AG04450 (cell line): ENCODE measurements at places on chromosomes 3 and 15. TPM values are rescaled to one million over a fixed set of nuclear protein-coding genes. Genes with fewer than 3 reads are reported as not detected.

GRCh38 chr3:122146466-122146865 lies 37.0 kb upstream of the CASR start:
- no peak for DNase-seq

Gene RLBP1
- polyA plus RNA-seq: not detected in 2 replicates

Gene CCDC33
- polyA plus RNA-seq: not detected in 2 replicates

GRCh38 chr15:75836959-75837334 lies 6.3 kb upstream of the UBE2Q2 start:
- no peak for DNase-seq

- no peak for DNase-seq
These were observed 33.1 kb downstream of the IL1RAP start for GRCh38 chr3:190546881-190547510.

- no peak for DNase-seq
These were observed 1.3 kb downstream of the FAIM start for GRCh38 chr3:138609898-138610266.

GRCh38 chr3:112602217-112602838 lies 38.6 kb downstream of the CCDC80 start:
- DNase-seq: no peak

DNA sequence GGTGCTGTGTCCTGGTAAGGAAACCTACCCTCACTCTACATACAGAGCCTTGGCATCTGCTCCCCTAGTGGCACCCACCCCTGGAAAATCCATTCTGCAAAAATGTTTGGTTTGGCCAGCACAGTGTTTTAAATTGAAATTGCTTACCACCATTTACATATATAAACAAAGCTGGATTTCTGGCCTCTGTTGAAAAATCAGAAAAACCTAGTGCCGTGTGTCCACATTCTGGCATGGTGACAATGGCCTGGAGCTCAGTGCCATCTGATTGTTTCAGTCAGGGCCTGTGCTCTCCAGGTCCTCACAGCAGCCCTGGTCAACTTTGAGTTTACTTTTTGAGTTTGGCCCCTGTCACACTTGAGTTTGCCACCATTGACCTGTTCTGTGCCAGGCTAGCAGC lies 2.9 kb upstream of the IL17RC start:
- DNase-seq: no peak

GRCh38 chr3:86787091-86787490 lies 203.9 kb downstream of the VGLL3 start:
- DNase-seq: no peak

DNA sequence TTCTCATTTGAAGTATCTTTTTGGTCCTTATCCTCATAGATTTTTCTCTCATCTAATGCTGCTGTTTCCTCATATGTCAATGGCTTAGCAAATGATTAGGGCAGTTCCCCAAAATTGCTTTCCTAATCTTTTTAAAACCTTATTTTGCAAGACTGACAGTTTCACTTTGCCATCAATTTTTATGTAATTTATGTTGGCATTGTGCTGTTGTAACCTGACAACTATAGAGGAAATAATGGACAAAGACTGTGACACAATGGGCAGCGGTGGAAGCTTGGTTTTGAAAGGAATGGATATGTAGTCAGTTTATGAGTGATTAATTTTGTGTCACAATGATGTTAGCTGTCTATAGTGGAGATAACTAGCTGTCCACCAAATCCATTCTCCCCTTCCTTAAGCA lies 10.6 kb upstream of the SH3BP5 start:
- DNase-seq: no peak

Gene GREM1
- 2,326 and 2,858 TPM in 2 replicates for polyA plus RNA-seq

DNA sequence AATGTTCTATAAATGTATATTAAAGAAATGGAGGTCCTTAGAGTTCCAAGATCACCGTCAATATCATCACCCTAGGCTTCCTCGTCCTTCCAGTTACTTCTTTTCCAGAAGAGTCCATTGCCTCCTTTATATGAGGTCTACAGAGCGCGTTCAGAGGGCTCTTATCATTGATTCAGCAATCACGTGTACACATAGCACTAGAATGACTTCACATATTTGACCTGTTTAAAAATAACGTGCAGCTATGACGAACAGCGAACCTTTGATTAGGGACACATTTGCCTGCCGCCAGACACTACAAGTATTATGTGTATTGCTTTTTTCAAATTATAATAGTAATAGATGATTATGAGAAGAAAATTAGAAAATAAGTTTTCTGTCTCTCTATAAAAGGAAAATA lies 26.0 kb downstream of the IGF1R start:
- no peak for DNase-seq

DNA sequence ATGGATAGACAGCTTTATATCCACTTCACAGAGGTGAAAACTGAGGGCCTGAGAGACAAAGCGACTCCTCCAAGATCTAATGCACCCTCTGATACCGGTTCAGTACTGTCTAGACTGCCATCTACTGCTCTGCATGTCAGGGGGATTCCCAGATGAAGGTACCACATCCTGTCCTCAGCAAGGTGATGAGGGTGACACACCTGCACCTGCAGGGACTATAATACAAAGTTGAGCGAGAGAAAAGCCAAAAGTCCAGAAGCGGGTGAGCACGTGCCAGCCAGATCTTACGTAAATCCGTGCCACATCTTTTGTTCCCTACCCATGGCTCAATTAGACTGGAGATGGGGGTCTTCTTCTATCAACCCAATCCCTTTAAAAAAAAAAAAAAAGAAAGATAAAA lies 32.4 kb upstream of the HES1 start:
- DNase-seq: no peak

DNA sequence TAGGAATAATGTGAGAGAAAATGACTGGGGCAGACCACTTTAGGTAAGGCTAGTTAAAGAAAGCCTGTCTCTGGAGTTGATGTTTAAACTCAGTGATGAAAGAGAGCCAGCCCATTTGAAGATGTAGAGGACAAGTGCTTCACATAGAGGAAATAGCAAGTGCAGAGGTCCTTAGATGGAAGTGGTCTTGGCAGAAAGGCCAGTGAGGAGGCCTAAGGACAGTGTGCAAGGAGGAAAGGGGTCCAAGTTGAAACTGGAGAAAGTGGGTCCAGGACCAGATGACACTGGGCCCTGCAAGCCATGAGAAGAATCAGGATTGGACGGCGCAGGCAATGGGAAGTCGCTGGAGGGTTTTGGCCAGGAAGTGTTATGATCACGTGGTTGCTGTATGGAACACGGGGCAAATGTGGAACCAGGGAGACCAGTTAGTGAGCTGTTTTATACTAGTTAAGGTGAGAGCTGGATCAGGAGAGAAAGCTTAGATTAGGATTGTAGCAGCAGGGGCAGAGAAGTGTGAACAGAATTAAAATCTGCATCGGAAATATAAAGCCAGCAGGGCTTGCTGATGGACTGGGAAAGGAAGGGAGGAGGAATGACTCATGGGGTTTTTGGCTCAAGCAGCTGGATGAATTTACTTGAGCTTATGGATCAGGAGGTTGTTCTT lies 48.0 kb upstream of the SCAANT1 start:
- no peak for DNase-seq

- DNase-seq: no peak
These were observed 101.6 kb downstream of the RPL22L1 start for GRCh38 chr3:170768334-170768801.

GRCh38 chr3:12507591-12508281 lies 23.5 kb downstream of the TSEN2 start:
- peak; percentile 27 for DNase-seq

- DNase-seq: no peak
These were observed 18.2 kb upstream of the JMJD7 start for GRCh38 chr15:41809526-41810220.

DNA sequence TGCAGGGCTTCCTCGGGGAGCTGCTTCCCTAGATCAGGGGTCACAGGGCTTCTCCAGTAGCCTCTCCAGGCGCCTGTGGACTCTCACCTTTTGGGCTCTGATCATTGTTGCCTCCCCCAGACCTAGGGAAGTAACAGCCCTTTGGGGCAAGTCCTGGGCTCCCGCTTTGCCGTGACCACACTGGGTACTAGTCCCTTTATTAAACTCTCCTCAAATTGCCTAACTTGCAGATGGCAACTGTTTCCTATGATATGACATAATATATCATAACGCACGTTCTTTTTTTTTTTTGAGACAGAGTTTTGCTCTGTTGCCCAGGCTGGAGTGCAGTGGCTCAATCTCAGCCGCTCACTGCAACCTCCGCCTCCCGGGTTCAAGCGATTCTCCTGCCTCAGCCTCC lies 17.9 kb upstream of the NRROS start:
- no peak for DNase-seq

Gene TAGLN3
- polyA plus RNA-seq: 2.2 and 2.5 TPM in 2 replicates

Gene CYP8B1
- polyA plus RNA-seq: not detected in 2 replicates

DNA sequence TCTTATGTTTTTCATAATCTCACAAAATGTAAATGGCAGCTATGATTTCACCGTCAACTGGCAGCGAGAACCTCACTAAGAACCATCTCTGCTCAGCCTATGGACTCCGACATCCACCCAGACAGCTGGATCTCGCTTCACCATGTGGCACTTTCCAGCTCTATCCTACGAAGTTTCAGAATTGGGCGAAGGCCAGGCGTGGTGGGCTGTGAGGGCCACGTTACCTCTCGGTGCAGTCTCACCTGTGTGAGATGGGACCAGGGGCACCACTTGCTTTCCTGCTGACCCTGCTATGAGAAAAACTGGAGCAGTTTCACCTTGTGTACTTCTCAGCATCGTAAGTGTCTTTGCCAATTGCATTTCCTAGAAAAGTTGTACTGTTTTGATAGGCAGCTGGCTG lies 32.3 kb downstream of the CHDH start:
- DNase-seq: no peak

DNA sequence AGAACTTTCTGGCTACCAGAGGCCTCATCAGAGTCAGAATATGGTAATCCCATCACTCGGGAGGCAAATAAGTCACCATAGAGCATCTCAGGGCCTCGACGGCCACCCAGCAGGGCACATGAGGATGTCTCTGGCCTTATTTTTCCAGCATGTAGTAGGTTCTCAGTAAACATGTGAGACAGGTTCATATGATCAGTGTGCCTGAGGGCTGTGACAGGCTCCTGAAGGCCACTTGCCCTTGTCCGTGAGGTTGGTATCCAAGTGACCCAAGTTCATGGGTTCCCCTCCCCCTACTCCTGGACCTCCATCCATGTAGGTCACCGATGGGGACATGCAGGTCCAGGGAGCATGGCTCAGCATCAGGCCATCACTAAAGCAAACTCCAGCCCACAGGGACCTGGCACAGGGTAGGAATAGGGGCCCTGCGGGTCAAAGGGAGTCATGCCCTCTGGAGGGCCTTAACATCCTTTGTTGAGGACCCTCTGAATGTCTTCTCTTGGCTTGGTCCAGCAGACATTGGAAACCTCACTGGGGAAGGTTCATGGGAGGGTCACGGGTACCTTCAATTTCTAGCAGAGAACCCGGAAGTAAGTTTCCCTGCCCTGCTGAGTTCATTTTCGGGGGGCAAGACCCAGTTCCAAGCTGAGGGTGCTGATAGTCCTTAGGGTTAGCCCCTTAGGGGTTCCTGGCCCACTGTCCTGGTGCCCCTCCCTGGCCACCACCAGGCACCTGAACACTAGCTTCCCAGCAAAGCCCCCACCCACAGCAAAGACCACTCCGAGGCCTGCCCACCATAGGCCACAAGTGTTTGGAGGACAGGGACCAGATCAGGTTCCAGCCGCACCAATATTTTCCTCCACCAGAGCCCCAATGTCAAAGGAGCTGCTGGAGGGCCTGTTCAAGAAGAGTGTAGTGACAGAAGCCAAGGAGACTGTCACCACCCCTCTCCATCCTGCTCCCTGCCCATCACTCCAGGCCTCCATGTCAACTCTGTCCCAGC lies 61.1 kb downstream of the ZNF445 start:
- no peak for DNase-seq

Gene CYP1A1
- polyA plus RNA-seq: 0.04 TPM in 1 of 2 replicates, not detected in the other

Gene TOP2B
- 76.9 and 95.9 TPM in 2 replicates for polyA plus RNA-seq

GRCh38 chr3:65502526-65502925 lies 536.2 kb downstream of the MAGI1 start:
- no peak for DNase-seq

DNA sequence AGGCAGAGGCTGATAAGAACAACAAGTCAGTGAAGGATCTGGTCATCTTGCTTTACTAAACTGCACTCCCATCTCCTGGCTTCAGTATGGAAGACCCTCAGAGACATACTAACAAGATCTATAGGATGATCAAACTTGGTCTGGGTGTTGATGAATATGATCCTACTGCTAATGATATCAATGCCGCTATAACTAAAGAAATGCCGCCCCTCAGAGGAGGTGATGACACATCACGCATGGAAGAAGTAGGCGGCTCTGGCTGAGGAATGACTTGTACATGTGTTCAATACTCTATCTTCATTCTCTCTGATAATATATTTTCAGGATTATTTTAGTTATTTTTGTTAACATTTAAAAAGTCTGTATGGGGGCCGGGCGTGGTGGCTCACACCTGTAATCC lies 17.5 kb upstream of the EIF2B5 start:
- DNase-seq: no peak

Gene HIGD2B
- not detected in 2 replicates for polyA plus RNA-seq

- DNase-seq: no peak
These were observed 59.4 kb downstream of the MCTP2 start for GRCh38 chr15:94290730-94291129.

Gene GASK1A
- polyA plus RNA-seq: 0.43 and 0.46 TPM in 2 replicates

- no peak for DNase-seq
These were observed 48.0 kb downstream of the CTNNB1 start for GRCh38 chr3:41247055-41248004.

DNA sequence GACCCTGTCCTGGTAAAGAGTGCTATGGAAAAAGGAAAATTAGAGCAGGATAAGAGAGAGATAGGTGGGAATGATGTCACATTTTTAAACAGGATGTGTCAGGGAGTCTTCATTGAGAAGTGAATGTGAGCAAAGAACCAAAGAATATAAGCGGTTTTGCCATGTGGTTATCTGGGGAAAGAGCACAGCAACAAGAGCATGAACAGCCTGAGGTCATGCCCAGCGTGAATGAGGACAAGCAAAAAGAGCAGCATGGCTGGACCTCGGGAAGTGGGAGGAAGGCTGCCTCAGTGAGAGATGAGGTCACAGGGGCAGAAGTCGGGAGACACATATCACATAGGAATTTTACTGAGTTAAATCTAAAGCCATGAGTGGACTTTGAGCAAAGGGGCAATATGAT lies 82.8 kb upstream of the HES1 start:
- no peak for DNase-seq

GRCh38 chr3:196315821-196316220 lies 2.2 kb downstream of the DYNLT2B start:
- no peak for DNase-seq

Gene CLSTN2
- 0.02 and 0.04 TPM in 2 replicates for polyA plus RNA-seq

Gene TOMM70
- 40.1 and 53.7 TPM in 2 replicates for polyA plus RNA-seq

GRCh38 chr15:91844928-91845327 lies 8.6 kb upstream of the SLCO3A1 start:
- DNase-seq: no peak
